ENCODE measurements at places on chromosomes 12 and 14. TPM values are rescaled to one million over a fixed set of nuclear protein-coding genes. Genes with fewer than 3 reads are reported as not detected.
A peak's percentile ranks its signal among the peaks of the same experiment; 100 is the strongest.

Gene CCDC175
- not detected for total RNA-seq

Gene BBOF1
- total RNA-seq, result 9.8 TPM

Gene GARIN6
- total RNA-seq, result not detected

Gene OLR1
- not detected for total RNA-seq

Gene FAR2
- 22.5 TPM for total RNA-seq

Gene GLTP
- 55.1 TPM for total RNA-seq

Gene DCAF4
- total RNA-seq, result 20.6 TPM

Gene DPY19L2
- 2.3 TPM for total RNA-seq

Gene SLC7A7
- total RNA-seq, result 2.5 TPM

Gene IFNG-AS1
- 0.09 TPM for total RNA-seq

Gene CATSPERB
- total RNA-seq, result not detected

Gene PDZRN4
- not detected for total RNA-seq

Gene SLC35F4
- total RNA-seq, result not detected

Gene CEBPE
- total RNA-seq, result not detected

DNA sequence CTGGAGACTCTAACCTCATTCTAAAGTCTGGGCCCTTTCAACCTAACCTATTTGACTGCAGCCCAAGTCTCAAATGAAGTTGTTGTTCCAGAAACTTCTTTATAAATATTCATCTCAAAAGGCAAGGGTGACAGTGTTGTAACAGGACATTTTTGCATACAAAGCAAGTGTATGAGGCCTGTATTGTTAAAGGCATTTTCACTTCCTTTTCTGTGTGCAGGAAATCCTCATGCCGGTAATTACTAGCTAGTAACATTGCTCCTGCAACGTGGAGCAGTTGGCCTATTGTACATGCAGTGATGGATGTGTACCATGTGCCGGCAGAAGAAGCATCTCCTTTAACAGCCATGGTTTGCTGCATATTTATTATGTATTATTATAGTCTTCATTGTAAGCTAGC lies 156.5 kb upstream of the RMST start:
- no peak for DNase-seq

GRCh38 chr14:20971705-20972021 lies 16.4 kb downstream of the RNASE2 start:
- no peak for DNase-seq

- DNase-seq, result peak; percentile 28
Measured at GRCh38 chr12:122533856-122534255, 6.8 kb downstream of the KNTC1 start.

GRCh38 chr12:108511633-108512540 lies 3.2 kb upstream of the FICD start:
- DNase-seq, result peak; percentile 76

GRCh38 chr14:73503648-73504047 lies 12.9 kb downstream of the RIOX1 start:
- DNase-seq, result no peak

- DNase-seq, result no peak
Measured at GRCh38 chr14:36506732-36507614, 13.1 kb downstream of the NKX2-1 start.

- peak; percentile 5 for DNase-seq
Measured at GRCh38 chr12:18932211-18932610, 194.3 kb downstream of the CAPZA3 start.

- DNase-seq, result peak; percentile 62
Measured at GRCh38 chr12:105357162-105357691, 26.7 kb downstream of the C12orf75 start.

DNA sequence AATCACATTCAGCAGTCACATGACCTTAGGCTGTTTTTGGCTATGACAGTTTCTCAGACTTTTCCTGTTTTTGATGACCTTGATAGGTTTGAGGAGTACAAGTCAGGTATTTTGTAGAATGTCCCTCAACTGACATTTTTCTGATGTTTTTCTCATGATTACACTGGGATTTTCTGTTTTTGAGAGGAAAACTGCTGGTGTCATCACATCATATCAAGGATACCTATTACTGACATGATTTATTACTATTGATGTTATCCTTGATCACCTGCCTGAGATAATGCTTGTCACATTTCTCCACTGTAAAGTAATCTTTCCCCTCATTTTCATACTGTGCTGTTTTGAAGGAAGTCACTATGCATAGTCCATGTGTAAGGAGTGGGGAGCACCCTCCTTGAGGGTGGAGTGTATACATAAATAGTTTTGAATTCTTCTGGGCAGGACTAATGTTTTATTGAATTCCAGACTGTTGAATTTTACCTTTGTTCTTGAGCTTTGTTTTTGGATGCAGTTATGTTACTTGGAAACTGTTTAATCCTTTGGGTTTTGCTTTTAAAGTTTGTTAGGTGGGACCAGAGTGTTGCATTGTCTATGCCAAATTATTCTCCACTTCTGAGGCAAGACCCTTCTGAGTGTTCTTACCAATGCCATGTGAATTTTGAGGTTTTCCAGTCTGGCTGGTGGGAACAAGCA lies 444.5 kb upstream of the FAR2 start:
- DNase-seq, result peak; percentile 46

- DNase-seq, result peak; percentile 98
Measured at GRCh38 chr14:61252369-61253063, 28.6 kb downstream of the TMEM30B start.

- no peak for DNase-seq
Measured at GRCh38 chr14:86022031-86022629, 492.2 kb downstream of the FLRT2 start.

DNA sequence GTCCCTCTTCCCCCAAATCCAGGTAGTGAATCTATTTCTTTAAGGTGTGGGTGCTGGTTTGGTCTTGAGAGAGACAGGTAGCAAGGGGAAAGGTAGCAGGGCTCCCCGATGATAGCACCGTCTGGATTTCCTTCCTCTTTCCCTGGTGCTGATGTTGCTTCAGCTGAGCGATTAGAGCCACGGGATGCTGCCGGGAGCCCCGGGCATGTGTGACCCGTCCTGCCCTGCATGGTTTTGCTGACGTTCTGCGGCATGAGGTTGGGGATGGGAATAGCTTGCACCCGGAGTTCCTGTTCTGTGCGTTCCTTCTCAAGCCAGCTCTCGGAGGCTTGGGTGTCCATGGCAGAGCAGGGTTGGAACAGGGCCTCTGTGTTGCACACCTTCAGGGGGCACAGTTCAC lies 107.3 kb downstream of the TSPAN9 start:
- DNase-seq, result no peak

- no peak for DNase-seq
Measured at GRCh38 chr12:114823724-114824123, 139.7 kb upstream of the TBX3 start.

DNA sequence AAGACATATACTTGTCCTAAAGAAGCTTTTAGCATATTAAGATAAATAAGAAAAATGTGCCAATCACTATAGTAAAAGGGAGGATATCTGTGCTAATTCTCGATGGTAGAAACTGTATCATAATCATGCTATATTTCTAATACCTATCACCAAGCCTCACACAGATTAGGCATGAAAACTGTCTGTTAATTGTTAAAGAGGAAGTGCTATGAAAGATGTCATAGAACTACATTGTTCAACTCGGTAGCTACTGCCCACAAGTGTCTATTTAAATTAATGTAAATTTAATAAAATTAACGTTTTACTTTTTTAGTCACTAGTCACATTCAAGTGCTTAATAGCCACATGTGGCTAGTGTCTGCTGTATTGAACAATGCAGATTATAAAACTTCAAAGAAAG lies 77.5 kb upstream of the KICS2 start:
- no peak for DNase-seq

- no peak for DNase-seq
Measured at GRCh38 chr14:90986510-90986909, 73.9 kb downstream of the RPS6KA5 start.

- DNase-seq, result no peak
Measured at GRCh38 chr14:69683971-69684370, 72.6 kb downstream of the SUSD6 start.

- no peak for DNase-seq
Measured at GRCh38 chr12:94285943-94286582, 137.7 kb downstream of the PLXNC1 start.

- DNase-seq, result peak; percentile 79
Measured at GRCh38 chr14:49946320-49947141, 53.6 kb downstream of the ARF6 start.

DNA sequence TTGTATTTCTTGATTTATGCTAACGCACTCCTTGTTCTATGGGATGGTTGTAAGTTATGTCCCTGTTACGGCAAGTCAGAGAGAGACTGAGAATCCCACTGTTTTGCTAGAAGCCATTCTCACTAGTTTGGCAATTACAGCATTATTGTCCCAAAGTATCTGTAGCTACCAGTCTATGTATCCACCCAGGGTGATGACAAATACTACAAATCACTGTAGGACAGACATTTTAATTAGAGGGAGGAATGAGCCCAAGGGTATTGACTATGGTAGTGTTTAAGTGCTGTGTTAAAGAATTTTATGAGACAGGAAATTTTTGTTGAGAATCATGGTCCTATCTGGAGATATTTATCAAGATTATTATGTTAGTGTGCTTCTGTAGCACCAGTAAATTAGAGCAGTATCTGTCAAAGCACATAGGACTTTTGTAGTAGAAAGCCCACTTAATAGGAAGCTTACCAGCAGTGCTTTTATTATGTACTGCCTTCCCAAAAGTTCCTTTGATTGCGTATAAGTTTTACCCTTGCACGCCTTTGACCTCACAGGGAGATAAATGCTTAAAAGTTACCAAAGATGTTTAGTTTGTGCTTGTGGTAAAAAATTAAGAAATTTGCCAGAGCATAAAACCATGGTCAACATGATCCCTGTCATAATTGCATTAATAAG lies 10.7 kb downstream of the PRKCH start:
- no peak for DNase-seq

DNA sequence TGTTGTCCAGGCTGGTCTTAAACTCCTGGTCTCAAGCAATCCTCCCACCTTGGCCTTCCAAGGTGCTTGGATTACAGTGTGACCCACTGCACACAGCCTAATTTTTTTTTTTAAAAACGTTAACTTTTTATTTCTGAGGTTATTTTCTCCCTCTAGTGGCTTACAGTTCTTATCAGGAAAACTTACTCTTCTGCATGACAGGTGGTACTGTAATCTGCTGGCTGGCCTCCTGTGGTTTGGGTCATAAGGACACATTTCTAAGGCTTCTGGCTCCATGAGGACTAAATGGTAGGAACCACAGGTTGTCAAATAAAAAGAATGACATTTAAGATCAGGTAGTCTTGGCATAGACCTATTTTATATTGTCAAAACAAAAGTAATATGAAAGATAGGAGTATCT lies 7.7 kb upstream of the NCKAP1L start:
- DNase-seq, result no peak

- no peak for DNase-seq
Measured at GRCh38 chr12:120121766-120122293, 5.3 kb upstream of the RAB35 start.
